ENCODE measurements at places on chromosomes 11 and 22. TPM values are rescaled to one million over a fixed set of nuclear protein-coding genes. Genes with fewer than 3 reads are reported as not detected.
A peak's percentile ranks its signal among the peaks of the same experiment; 100 is the strongest.

- no peaks in the 10 kb centered on the region for H3K36me3 ChIP-seq
- no peaks in the 10 kb centered on the region for H3K4me1 ChIP-seq
- H3K27me3 ChIP-seq, result no peaks in the 10 kb centered on the region
- DNase-seq, result no peak
Measured at GRCh38 chr22:48690583-48691317, 1136.9 kb downstream of the BRD1 start.

DNA sequence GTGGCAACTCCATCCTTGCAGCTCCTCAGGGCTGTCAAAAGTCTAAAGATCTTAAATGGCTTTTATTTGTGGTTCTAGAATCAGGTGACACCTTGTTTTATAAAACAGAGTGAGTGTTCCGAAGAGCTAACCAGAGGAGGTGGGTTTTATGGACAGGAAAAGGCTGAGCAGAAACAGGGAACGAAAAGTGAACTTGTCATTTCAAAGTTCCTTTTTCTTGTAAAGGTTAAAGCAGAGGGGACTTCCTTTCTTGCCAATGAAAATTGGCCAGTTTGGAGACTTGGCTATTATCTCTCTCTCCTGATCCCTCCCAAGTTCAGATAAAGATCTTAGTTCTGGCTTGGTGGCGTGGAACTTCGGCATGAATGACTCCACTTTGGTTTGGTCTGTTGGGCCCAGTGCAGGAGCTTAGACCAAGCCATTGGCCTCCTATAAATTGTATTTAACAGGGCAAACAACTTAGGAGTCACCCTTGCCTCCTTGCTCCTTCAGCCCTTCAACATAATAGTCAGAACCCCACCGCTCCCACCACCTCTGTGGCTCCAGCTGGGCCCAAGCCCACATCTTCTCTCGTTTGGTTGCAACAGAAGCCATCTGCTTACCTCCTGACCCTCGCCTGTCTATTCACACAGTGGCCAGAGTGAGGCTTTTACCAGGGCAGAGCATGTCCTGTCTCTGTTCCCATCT lies 102.4 kb upstream of the THY1 start:
- no peaks in the 10 kb centered on the region for H3K4me1 ChIP-seq
- H3K27ac ChIP-seq, result no peak overlapping the region
- DNase-seq, result no peak
- H3K36me3 ChIP-seq, result no peaks in the 10 kb centered on the region
- H3K4me3 ChIP-seq, result no peak overlapping the region

GRCh38 chr11:2989551-2989950 lies 2.6 kb downstream of the NAP1L4 start:
- peaks cover 38% of the 10 kb centered on the region for H3K4me1 ChIP-seq
- peak overlapping the region; percentile 97 for H3K27ac ChIP-seq
- peak overlapping the region; percentile 69 for H3K4me3 ChIP-seq
- H3K27me3 ChIP-seq, result no peaks in the 10 kb centered on the region

GRCh38 chr11:130314184-130314749 lies 450 bp downstream of the ZBTB44 start:
- H3K27ac ChIP-seq, result peak overlapping the region; percentile 94
- no peaks in the 10 kb centered on the region for H3K36me3 ChIP-seq
- peak overlapping the region; percentile 70 for H3K4me3 ChIP-seq
- H3K4me1 ChIP-seq, result peaks cover 49% of the 10 kb centered on the region
- no peaks in the 10 kb centered on the region for H3K27me3 ChIP-seq
- peak; percentile 74 for DNase-seq

DNA sequence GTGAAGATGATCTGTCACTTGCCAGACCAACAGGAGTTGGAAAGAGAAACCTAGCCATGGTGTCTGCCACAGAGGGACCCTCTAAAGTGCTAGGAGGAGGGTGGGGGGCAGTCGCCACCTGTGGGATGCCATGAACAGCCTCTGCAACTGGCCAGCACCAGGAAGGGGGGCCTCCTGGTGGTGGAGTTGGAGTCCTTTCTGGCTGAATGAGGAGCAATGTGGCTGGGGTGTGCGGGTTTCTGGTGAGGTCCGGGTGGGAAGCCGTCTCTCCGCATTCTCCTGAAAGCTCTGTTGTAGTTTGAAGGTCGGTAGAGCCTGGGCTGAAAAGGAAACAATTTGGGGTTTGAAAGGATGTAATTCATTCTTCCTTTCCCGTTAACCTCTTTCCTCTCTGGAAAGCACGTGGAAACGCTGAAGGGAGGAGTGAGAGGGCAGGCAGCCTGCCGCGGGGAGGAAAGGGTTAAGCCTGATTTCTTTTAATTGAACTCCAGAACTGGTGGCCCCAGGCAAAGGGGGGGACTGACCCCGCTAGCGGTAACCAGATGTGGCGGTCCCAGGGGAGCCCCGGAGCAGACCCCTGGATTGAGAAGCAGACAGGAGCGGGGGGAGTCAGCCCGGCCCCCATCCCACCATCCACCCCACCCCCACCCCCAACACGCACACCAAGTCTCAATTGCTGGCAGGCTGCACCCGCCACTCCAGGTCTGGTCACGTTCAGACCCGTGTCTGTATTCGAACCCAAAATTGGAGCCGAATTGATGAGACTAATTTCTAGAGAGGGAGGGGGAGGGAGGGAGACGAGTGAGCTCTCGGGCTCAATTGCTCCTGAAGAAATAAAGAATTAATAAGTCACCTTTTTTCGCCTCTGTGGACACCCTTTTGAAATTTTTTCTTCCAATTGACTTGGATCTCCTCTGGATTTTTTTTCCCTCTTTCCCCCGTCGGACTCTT lies 1.8 kb upstream of the FLI1 start:
- H3K4me3 ChIP-seq, result peak overlapping the region; percentile 63
- no peaks in the 10 kb centered on the region for H3K36me3 ChIP-seq
- peaks cover 7% of the 10 kb centered on the region for H3K27me3 ChIP-seq
- H3K27ac ChIP-seq, result no peak overlapping the region

DNA sequence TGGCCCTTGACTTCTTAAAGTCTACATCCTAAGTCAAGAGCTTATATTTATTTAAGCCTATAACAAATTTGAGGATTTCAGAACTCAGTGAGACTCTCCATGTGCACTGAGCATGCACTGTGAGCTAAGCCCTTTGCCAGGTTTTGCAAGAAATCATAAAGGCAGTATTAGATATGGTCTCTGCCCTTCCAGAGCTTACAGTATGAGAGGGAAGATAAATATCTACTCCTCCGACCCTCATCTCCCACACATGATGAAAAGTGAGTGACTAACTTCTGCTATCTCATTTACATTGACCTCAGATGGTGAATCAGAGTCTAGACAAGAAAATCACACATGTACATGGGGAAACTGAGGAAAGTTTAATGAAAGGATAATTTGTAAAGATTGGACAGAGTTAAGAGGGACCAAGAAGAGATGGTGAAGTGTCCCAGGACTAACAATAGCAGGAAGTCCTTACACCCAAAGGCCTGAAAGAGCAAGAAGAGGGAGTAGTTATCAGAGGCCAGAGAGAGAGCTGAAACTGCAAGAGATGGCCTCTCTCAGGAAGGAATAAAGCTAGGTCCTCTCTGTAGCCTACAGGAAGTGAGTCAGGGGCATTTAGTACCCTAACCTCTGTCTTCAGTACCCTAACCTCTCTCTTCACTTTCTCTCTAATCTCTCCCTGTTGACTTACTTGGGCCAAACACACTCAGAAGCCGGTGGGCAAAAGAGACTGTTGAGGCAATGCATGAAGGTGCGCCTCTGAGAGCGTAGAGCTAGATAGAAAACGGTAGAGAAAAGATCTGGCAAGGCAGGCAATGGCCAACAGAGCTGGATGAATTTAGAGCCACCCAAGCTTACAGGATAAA lies 23.0 kb upstream of the BLID start:
- H3K27ac ChIP-seq, result no peak overlapping the region
- no peaks in the 10 kb centered on the region for H3K36me3 ChIP-seq
- H3K4me3 ChIP-seq, result no peak overlapping the region
- H3K27me3 ChIP-seq, result no peaks in the 10 kb centered on the region

DNA sequence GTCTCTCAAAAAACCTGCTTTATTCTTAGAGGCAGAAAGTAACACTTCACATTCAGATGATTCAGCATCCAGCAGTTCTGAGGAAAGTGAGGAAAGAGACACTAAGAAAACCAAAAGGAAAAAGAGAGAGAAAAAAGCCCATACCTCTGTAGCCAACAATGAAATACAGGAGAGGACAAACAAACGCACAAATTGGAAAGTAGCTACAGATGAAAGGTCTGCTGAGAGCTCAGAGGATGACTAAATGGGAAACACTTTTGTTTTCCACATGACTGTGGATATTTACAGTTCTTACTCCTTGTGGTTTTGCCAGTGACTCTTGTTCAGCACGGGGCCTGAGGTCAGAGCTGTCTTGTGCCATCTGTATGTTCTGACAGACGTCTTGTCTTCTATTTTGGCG lies 3.8 kb downstream of the TIMM8B start:
- H3K27me3 ChIP-seq, result no peaks in the 10 kb centered on the region
- H3K36me3 ChIP-seq, result peaks cover 76% of the 10 kb centered on the region
- H3K4me1 ChIP-seq, result peaks cover 18% of the 10 kb centered on the region

DNA sequence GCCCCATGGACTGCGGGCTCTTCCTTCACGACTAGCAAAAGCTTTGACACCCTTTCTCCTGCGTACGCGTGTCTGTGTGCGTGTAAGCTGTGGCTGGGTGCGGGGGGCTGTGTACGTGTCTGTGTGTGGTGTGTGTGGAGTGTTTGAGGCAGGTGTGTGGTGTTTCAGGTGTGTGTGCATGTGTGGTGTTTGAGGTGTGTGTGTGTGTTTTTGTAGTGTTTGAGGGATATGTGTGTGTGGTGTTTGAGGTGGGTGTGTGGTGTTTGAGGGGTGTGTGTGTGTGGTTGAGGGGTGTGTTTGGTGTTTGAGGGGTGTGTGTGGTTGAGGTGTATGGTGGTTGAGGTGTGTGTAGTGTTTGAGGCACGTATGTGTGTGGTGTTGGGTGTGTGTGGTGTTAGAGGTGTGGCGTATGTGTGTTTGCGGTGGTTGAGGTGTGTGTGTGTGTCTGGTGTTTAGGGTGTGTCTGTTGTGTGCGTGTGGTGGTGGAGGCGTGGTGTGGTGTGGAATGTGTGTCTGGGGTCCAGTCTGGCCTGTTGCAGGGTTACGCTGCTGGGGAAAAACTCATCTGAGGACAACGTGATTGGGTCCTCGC lies 687 bp upstream of the ARSA start:
- peaks cover 22% of the 10 kb centered on the region for H3K36me3 ChIP-seq
- peak overlapping the region; percentile 88 for H3K4me3 ChIP-seq
- peaks cover 27% of the 10 kb centered on the region for H3K4me1 ChIP-seq
- H3K27ac ChIP-seq, result peak overlapping the region; percentile 86
- peak; percentile 67 for DNase-seq

GRCh38 chr11:68521969-68522652 lies 61.6 kb downstream of the PPP6R3 start:
- no peaks in the 10 kb centered on the region for H3K27me3 ChIP-seq
- no peak overlapping the region for H3K27ac ChIP-seq
- H3K4me3 ChIP-seq, result no peak overlapping the region
- no peak for DNase-seq

DNA sequence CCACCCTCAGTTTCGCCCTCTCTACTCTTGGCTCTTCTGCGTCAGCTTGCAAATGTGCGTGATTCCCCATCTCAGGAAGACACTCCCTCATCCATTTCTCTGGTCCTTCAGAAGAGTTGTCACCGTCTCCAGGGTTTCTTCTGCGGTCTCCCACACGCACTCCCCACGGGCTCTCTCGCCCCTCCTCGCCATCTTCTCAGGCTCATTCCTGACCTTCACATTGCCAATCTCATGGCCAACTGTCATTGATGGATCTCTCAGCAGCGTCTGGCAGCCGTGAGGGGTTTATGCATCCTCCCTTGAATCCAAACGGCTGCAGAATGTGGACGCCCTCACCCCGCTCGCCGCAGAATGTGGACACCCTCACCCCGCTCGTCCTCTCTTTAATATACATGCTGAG lies 10.5 kb downstream of the SYNGR1 start:
- peaks cover 4% of the 10 kb centered on the region for H3K36me3 ChIP-seq
- no peak for DNase-seq
- no peak overlapping the region for H3K27ac ChIP-seq
- no peaks in the 10 kb centered on the region for H3K27me3 ChIP-seq
- H3K4me3 ChIP-seq, result no peak overlapping the region
- H3K4me1 ChIP-seq, result peaks cover 11% of the 10 kb centered on the region

- no peak overlapping the region for H3K4me3 ChIP-seq
- no peak overlapping the region for H3K27ac ChIP-seq
- no peak for DNase-seq
- H3K36me3 ChIP-seq, result no peaks in the 10 kb centered on the region
Measured at GRCh38 chr11:97683733-97684132, 1293.9 kb downstream of the JRKL start.

- no peak overlapping the region for H3K4me3 ChIP-seq
- no peaks in the 10 kb centered on the region for H3K27me3 ChIP-seq
- no peak overlapping the region for H3K27ac ChIP-seq
Measured at GRCh38 chr11:47915783-47916182, 64.6 kb upstream of the PTPRJ start.

- H3K36me3 ChIP-seq, result no peaks in the 10 kb centered on the region
- no peak for DNase-seq
- no peak overlapping the region for H3K4me3 ChIP-seq
- no peaks in the 10 kb centered on the region for H3K27me3 ChIP-seq
- no peak overlapping the region for H3K27ac ChIP-seq
Measured at GRCh38 chr11:86703987-86704386, 31.6 kb upstream of the ME3 start.

DNA sequence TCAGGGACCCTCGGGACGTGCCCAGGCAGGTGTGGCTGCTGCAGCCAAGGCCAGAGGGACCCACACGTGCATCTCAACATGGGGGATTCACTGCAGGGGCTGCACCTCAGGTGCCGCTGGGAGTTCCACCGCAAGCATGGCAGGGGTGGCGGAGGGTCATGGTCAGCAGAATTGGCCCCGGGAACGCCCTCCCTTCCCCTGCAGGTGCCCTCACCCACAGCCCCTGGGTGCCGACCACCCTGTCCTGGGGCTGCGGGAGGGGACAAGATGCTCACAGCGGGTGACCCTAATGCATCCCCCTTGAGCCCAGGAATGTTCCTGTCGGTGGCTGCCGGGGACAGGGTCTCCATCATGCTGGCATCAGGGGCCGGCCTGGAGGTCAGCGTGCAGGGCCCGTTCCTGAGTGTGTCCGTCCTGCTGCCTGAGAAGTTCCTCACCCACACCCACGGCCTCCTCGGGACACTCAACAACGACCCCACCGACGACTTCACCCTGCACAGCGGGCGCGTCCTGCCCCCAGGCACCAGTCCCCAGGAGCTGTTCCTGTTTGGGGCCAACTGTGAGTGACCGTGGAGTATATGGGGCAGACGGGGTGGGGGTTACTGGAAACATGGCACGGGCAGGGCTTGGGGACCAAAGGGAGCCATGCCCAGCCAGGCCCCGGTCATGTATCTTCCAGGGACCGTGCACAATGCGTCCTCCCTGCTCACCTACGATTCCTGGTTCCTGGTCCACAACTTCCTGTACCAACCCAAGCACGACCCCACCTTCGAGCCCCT lies 5.8 kb downstream of the SUSD2 start:
- H3K27ac ChIP-seq, result no peak overlapping the region
- H3K4me1 ChIP-seq, result peaks cover 43% of the 10 kb centered on the region
- H3K36me3 ChIP-seq, result peaks cover 26% of the 10 kb centered on the region
- no peaks in the 10 kb centered on the region for H3K27me3 ChIP-seq
- no peak for DNase-seq
- H3K4me3 ChIP-seq, result no peak overlapping the region

LMO2 gene
- 12.3 TPM for total RNA-seq

CRYBB3 gene
- total RNA-seq, result not detected

PYGM gene
- 0.92 TPM for total RNA-seq
